ENCODE measurements at places on chromosomes 4 and X. TPM values are rescaled to one million over a fixed set of nuclear protein-coding genes. Genes with fewer than 3 reads are reported as not detected.

DNA sequence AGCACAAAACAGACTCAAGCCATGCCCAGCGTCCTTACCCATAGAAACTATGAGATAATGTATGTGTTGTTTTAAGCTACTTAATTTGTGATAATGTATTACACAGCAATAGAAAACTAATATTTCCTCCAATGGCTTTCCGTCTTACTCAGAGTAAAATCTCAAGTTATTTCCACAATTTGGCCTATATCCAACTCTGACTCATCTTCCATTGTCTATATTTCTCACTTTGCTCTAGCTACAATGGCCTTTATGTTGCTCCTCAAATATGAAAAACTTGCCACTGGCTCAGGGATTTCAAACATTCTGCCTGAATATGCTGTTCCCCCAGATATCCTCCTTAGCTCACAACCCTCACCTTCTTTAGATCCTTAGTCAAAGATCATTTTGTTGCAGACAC, 31.6 kb downstream of the IQCM start:
- H3K27me3 ChIP-seq, result no peaks in the 10 kb centered on the region
- peaks cover 3% of the 10 kb centered on the region for H3K4me1 ChIP-seq
- no peak overlapping the region for H3K4me3 ChIP-seq

DNA sequence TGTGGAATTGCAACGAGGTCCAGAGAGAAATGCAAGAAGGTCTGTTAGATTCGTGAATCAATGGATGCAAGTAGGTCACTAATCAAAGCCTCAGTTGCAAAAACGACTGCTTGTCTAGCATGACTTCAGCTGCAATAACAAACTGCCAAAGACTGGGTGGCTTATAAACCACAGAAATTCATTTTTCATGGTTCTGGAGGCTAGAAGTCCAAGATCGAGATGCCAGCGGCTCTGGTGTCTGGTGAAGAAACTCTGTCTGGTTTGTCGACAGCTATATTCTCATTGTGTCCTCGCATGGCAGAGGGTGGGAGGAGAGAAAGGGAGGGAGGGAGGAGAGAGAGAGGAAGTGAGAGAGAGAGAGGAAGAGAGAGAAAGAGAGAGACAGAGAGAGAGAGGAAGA, 114.7 kb downstream of the MXRA5 start:
- H3K27me3 ChIP-seq, result no peaks in the 10 kb centered on the region
- H3K4me1 ChIP-seq, result no peaks in the 10 kb centered on the region
- no peak overlapping the region for H3K4me3 ChIP-seq
- no peaks in the 10 kb centered on the region for H3K36me3 ChIP-seq

Gene CCDC158
- 1.3 TPM for total RNA-seq

Gene ATOH1
- total RNA-seq, result not detected

Gene CLIC2
- 6.7 TPM for total RNA-seq

Data from fibroblast of lung (primary cell).